Stimulated activated naive CD8-positive, alpha-beta T cell treated with anti-CD3 and anti-CD28 coated beads, Interleukin-15, Interleukin-2, amounts not matched to agents 100 U/mL and 50 U/mL, for 24 hours (primary cell): ENCODE measurements at places on chromosomes 5 and 9.

GRCh38 chr5:156401804-156402203, 74.8 kb downstream of the SGCD start:
- DNase-seq, result no peak

- no peak for DNase-seq
These were observed 642.3 kb downstream of the ACTL7B start for GRCh38 chr9:108213511-108213910.

GRCh38 chr5:88666761-88667495, 216.1 kb downstream of the MEF2C start:
- peak; percentile 3 for DNase-seq

DNA sequence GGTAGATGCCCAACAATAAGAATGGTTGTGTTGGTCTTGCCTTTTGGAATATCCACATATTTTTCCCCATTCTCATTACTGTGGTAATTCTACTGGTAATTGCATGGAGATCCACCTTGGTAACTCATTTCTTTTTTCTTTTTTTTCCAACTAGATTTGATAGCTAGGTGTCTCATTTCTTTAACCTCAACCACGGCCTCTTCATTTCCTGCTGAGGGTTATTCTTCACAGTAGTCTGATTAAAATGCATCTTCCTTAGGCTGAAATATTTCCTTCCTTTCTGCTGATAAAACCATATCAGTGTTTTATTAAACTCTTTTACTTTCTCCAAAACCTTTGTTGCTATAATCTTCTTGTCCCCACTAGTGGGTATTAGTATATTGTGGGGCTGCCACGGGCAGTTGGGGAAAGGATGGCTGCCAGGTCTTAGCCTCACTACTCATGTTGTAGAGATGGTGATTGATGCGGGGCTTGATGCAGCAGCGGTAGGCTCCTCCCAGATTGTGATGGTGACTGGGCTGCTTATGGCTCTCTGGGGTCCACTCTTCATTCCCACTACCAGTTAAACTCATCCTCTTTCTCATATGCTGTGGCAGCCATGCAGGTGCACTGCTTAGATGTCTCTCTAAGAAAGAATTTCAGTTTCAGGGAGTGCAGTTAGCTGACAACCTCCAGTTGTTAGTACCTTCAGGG, 35.9 kb downstream of the KIF2A start:
- no peak for DNase-seq

GRCh38 chr5:95959888-95960666, 1.6 kb downstream of the ELL2 start:
- no peak for DNase-seq

- DNase-seq, result peak; percentile 30
These were observed 51.1 kb downstream of the C9orf50 start for GRCh38 chr9:129569502-129570449.

DNA sequence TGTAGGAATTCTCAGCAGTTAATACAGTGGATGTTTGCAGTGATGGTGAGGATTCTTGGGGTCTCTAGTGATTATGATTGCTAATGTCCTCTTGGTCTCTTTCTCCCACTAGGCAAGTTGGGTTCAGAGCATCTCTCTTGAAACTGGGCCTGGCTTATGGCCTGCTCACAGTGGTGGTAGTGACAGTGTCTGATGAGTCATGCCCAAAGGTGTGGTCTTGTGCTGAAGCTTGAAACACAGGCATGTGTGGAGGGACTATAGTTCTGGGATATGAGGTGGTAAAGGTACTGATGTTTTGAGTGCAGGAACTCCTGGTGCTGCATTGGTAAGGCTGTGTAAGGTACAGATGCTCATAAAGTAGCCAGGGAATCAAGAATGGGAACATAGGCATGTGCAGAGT, 231.1 kb downstream of the FAM170A start:
- DNase-seq, result no peak

DNA sequence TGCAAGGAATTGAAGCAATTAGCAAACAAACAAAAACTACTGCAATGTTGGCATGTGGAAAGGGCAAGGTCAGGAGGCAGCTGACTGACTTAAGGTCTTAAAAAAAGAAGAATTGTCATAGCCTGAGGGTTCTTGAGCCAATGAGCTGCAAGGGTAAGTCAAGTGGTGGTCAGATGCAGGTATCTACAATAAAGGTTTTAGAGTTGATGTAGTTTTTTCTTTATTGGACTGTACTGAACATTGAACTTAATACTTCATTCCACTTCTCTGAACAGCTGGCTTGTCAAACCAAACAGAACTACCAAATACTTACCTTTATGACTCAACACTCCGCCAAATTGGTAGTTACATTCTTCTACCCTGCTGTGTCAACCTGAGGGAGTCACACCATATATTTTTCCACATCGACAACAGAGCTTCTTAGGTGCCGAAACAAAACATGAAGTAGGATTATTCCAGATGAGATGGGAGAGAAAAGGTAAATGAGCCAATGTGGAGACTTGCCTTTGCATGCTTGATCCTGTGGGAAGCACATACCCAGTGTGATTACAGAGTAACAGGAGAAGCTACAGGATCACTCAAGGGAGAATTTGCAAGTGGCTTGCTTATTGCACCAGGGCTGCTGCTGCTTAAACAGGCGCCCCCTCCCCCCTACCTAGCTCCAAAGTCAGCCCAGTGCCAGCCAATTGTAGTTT, 35.3 kb downstream of the EQTN start:
- no peak for DNase-seq

DNA sequence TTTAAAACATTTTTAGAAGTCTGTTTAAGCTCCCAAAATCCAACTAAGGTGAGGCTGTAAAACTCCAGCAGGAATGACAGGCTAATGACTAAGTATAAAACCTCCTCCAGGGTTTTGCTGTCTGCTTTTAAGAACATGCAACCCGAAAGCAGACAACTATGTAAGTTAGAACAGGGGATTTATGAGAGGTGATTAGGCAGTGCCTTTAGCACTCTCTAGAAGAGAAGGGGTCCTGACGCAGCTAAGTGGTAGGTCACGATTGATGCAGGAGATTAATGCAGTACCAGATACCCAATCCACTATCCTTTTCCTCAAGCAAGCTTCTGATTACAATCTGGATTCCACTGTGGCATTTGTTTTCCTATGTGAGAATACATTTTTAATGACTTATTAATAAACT, 25.9 kb downstream of the HOMER1 start:
- DNase-seq, result no peak

- DNase-seq, result no peak
These were observed 21.6 kb downstream of the MRPL22 start for GRCh38 chr5:154962494-154962893.

DNA sequence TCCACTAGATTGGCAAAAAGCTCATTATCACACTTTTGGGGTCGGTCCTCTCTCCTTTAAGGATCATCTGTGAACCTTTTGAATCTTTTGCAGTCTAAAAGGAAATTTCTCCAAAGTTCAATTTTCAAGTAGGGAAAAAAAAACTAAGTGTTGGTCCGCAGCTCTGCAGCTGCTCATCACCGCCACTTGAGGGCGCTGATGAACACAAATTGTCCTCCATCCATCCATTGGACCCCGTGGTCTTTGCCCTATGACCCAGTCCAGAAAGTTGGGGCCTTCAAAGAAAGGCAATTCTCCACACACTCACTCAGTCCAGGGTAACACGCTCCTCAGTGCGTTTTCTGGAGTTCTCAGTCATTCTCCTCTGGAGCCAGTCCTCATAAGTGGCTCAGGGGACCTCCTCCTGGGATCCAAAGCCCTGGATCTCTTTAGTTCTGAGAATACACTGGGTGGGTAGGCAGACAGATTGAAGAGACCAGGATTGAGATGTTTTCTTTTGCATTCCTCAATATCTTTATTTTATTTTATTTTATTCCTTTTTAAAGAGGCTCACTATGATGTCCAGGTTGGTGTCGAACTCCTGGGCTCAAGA, 63.6 kb upstream of the SLC28A3 start:
- DNase-seq, result peak; percentile 6

DNA sequence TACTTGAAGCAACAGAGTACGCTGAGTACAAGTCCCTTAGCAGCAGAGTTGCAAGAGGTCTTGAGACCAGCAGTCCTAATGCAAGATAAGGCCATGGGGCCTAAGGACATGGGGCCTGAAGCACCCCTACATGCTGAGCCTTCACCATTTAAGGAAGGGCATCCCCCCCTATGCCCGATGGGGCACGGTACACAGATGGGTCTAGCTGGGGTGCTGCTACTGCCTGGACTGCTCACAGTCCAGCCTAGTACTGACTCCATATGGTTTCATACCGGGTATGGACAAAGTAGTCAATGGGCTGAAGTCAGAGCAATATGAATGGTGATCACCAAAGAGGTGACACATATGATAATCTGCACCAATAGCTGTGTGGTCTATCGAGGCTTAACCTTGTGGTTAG, 178.3 kb downstream of the PDE4D start:
- no peak for DNase-seq

DNA sequence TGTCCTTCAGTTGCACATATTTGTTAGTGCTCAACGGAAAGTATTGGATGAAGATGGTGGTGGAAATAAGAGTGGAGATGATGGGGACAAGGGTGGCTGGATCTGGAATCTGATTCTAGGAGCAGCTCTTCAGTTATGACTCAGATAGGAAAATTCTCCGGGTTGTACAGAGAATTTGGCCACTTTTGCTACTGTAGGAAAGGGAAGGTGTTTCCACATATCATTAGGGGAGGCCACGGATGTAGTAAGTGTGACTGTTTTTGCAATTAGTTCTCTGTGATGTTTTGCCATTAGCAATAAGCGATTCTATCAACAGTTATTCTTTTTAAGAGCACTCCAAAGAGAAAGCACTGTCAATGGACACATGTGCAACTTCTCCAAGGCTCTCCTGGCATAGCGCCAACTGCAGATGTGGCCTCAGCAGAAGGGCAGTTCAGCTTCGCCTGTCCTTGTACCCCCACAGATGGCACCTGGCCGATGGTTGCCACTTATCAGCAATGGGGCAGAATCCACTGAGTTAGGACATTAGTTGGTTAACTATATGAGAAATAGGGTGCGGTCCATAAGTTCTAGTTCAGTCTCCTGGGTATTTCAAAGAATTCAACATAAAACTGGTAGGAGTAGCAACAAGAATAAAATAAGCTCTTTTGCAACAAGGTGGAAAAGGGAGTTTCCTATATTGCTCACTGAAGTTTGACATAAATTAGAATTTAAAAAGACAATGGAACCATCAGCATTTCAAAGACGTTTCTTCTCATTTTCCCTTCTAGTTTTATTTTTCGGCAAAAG, 96.3 kb downstream of the ARSB start:
- no peak for DNase-seq
